ENCODE measurements at places on chromosomes 4 and X.

- DNase-seq, result no peak
Measured at GRCh38 chr4:3291969-3292570, 751 bp upstream of the RGS12 start.

DNA sequence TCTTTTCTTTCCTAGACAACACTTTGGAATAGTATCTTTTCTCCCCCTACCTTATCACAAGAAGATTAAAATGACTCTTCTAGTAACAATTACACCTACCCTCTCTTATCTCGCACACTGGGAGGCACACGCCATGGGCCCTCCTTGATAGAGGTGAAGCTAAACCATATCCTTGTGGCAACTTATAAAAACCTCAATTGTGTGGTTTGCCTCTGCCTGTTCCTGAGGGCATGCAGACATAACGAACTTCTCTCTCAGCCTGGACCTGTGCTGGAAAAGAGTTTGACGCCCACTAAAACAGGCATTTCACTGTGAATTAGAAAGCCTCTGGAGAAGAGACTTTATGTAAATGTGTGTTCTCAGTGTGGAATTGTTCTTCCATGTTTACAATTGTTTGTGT lies 141.2 kb downstream of the NDST3 start:
- DNase-seq, result no peak

GRCh38 chr4:6873291-6873690 lies 36.3 kb upstream of the TBC1D14 start:
- no peak for DNase-seq

GRCh38 chrX:39633293-39633692 lies 464.5 kb downstream of the BCOR start:
- DNase-seq, result no peak

- no peak for DNase-seq
Measured at GRCh38 chr4:156137679-156138473, 184.2 kb upstream of the CTSO start.

DNA sequence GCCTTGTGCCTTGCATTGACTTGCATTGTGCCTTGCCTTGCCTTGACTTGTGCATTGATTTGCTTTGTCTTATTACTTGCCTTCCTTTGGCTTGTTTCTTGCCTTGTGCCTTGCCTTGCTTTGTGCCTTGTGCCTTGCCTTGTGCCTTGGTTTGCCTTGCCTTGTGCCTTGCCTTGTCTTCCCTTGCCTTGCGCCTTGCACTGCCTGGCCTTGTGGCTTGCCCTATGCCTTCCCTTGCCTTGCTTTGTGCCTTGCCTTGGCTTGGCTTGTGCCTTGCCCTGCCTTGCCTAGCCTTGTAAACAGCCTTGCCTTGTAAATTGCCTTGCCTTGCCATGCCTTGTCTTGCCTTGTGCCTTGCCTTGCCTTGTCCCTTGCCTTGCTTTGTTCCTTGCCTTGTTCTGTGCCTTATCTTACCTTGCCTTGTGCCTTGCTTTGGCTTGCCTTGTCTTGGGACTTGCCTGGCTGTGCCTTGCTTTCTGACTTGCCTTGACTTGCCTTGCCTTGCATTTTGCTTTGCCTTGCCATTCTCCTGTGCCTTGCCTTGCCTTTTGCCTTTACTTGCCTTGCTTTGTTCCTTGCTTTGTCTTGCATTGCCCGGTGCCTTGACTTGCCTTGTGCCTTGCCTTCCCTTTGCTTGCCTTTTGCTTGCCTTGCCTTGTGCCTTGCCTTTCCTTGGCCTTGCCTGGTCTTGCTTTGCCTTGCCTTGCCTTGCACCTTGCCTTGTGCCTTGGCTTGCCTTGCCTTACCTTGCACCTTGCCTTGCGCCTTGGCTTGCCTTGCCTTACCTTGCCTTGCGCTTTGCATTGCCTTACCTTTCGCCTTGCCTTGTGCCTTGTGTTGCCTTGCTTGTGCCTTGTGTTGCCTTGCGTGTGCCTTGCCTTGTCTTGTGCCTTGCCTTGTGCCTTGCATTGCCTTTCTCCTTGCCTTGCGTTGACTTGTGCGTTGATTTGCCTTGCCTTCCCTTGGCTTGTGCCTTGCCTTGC lies 97.5 kb downstream of the TAB3 start:
- DNase-seq, result no peak

DNA sequence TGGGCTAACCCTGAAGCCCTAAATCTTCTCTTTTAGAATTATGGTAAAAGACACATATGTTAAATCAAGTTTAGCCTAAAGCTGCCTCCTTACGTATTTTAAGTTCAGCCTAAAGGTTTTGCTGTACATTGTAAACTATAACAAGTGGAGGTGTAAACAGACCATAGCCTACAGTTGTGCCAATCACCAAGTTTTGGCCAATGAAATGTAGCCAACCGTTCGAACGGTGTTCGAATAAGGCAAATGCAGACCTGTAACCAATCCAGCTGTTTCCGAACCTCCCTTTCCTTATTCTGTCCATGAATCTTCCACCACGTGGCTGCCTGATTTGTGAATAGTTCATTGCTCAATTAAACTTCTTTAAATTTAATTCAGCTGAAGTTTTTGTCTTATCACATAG lies 52.1 kb upstream of the TBC1D9 start:
- DNase-seq, result no peak

- no peak for DNase-seq
Measured at GRCh38 chr4:168637872-168638756, 141.3 kb downstream of the PALLD start.

DNA sequence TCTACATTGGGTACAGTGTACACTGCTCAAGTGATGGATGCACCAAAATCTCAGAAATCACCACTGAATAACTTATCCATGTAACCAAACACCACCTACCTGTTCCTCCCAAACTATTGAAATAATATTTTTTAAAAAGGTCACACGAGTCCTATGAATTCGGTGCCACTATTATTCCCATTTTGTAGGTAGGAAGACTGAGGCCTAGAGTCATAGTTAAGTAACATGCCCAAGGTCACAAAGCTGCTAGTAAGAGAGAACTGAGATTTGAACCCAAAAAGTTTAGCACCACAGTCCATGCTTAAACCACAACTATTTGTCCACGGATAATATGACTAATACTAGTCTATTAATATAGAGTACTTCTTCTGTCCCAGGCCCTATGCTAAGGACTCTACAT lies 2.7 kb downstream of the ARHGEF6 start:
- DNase-seq, result no peak

- DNase-seq, result no peak
Measured at GRCh38 chr4:173182403-173182802, 13.8 kb downstream of the GALNT7 start.

GRCh38 chrX:85897362-85898126 lies 149.8 kb downstream of the CHM start:
- DNase-seq, result no peak

- DNase-seq, result no peak
Measured at GRCh38 chrX:68681443-68681941, 34.0 kb downstream of the STARD8 start.

DNA sequence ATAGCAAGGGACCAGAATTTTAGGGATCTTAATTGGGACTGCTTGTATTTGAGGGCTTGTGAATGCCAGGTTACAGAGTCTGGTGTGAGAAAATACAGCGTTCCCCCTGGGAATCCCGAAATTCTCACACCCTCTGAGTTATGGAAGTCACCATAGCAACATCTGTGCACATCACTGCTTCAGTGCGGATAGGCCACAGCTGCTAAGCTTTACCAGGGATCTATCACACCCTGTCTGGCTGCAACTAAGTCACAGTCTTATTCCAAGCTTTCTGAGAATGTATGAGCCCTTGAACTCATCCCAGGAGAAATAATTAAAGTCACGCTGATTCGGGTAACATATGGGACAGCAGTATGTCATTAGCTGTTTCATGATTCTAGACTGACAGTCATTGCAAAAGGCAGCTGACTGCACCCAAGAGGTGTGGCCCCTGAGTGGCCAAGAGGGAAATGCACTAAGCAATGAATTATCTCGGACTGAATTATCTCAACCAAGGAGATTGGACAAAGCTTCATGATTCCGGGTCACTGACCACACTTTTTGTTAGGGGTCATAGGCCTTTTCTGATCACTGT lies 46.7 kb upstream of the BTC start:
- DNase-seq, result no peak

DNA sequence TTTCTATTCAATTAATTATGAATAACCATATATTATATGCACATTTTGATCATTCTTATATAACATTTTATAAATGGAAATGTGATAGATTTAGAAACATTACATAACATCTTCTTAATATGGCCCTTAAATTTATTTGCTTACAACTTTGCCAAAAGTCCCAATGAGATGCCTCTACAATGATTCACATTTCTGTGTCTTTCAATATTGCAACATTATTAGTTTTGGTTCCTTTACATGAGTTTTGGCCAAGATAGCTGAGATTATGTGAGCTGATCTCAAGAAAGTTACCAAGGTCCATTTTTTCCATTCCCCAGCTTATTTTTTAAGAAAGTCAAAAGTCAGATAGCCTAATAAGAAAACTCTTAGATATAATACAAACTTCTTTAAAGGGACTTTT lies 361.2 kb downstream of the PCDH7 start:
- DNase-seq, result no peak

DNA sequence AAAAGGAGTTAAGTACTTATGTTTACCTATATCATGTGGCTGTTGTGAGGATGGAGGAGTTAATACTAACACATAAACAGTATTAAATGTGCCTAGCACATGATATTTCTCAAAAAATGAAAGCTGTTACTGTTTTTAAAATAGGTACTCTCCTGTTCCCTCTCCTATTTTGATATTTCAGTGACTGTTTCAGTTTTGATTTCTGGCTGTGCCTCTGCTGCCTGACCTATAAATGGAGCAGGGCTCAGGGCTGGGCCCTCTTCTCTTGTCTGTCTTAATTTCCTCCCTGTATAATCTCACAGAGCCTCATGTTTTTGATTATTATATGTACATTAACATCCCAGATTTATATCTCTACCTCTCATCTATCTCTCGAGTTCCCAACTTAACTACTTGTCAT lies 93.3 kb downstream of the UGT8 start:
- no peak for DNase-seq

- DNase-seq, result no peak
Measured at GRCh38 chr4:40626183-40626990, 3.3 kb downstream of the RBM47 start.

GRCh38 chrX:2640436-2641150 lies 50.5 kb upstream of the CD99 start:
- no peak for DNase-seq

GRCh38 chrX:155434906-155435743 lies 23.3 kb downstream of the F8A3 start:
- DNase-seq, result no peak

DNA sequence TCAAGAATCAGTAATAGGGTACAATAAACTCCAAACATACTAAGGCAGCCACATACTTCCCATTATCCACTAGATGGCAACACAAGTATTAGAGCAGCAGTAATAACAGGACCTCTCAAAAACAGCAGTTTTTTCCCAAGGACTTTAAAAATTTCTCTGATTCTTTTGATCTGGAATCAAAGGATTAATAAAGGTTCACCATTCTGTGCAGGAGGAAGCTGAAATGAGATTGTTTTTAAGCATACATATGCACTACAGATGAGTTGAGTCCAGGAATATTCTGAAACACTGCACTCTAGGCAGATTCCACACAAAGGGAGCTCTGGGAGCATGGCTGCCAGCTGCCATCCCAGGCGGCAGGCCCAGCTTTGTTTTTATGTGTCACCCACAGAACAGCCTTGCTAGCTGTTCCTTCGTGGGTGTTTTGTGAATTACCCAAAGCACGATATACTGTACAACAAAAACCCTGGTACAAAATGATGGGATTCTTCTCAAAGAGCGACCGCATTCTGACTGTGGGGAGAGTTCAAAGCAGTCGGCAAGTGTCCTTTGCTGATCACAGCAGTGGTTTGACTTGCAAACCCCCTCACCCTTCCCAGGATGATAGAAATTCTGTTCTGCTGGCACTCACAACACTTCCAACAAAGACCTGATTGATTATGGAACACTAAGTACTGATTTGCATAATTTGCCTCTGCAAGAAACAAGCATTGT lies 61.0 kb downstream of the STX18 start:
- no peak for DNase-seq

DNA sequence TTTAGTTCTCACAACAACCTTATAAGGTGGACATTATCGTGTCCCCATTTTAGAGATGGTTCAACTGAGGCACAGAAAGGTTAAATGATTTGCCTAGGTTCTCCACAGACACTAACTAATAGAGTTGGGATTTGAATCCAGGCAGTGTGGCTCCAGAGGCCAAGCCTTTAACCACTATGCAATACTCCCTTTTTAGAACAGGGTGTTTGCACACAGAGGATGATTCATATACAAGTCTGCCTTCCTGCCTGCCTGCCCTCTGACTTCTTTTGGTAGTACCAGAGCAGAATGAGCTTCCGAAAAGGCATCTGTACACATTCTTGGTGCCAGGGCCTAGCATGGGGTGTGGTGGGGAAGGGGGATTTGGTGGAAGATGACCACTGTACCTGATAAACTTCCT lies 150.8 kb upstream of the ARHGEF9 start:
- DNase-seq, result no peak

DNA sequence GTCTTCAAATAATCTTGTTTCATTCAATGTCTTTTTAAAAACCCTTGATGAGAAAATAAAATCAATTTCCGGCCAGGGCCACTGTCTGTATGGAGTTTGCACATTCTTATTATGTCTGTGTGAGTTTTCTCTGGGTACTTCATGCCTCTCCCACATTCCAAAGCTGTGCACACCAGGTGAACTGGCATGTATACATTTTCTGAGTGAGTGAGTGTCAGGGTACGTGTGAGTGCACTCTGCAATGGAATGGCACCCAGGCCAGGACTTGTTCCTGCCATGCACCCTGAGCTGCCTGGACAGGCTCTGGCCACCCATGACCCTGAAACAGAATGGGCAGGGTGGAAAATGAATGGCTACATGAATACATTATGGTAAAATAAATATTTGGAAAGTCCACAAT lies 61.3 kb downstream of the UBE2NL start:
- no peak for DNase-seq

GRCh38 chrX:33840176-33840575 lies 291.9 kb downstream of the FAM47A start:
- no peak for DNase-seq

DNA sequence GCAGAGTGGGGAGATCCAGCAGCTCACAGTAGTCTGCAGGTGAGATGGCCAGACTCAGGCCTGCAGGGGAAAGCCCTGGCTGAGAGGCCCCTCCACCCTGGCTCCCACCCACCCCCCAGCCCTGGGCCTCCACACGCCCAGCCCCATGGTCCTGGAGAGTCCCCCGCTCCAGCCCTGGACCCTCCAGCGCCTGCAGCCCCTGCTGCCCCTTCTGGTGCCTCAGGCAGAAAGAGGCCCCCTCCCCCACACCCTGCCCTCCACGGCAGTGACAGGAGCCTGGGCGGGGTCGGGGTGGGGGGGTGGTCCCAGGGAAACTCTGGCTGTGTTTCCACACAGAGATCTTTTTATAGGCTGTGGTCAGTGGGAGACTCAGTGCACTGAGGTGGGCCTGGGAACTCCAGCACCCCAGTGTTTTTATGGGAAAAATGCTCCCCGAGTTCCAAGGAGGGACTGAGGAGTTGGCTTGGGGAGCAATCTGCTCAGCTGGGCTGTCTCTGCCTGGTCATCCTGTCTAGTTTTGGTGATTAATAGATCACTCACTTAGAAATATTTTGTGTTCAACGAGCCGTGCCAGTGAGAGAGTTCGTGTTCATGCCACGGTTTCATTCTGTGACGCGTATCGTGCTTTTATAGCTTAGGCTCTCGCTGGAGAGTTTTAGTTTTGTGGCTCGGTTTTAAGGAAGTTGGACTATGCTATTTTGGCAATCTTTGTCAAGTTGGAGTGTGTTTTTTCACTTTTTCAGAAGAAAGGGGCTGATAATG lies 53.1 kb upstream of the HGFAC start:
- DNase-seq, result no peak

All from stimulated activated CD8-positive, alpha-beta memory T cell treated with anti-CD3 and anti-CD28 coated beads, Interleukin-7, amount 100 ng/mL, for 1 hour (primary cell).